ENCODE measurements at places on chromosomes 2 and 18.

GRCh38 chr2:180520921-180521581, 459.4 kb upstream of the UBE2E3 start:
- no peak for DNase-seq

DNA sequence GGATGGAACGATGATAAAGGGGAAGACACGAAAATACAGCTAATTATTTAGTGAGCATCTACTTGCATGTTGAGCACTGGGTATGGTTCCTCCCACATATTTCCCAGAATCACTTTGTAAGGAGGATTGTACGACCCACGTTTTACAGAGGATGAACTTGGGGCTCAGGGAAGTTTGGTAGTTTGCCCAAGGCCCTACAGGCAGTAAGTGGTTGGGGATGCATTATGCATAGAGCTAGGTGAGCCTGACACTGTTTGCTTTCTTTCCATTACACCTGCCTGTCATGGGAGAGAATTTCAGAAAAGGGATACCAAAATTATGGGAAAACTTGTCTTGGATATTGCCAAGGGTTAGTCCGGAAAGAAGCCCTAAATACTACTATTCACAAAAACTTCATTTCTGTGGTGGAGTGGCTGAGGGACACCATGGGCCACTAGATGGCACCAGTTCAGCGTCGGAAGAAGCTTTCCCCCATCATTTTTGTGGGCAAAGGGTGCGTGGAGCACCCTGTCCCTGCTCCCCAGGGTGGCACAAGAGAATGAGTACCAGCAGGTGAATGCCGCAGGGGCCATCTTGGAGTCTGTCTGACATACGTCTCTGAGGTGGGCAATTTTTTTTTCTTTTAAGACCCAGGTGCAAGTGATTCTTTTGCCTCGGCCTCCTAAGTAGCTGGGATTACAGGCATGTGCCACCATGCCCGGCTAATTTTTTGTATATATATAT, 23.5 kb upstream of the C18orf32 start:
- no peak for DNase-seq

GRCh38 chr2:170307052-170307451, 129.1 kb downstream of the MYO3B start:
- no peak for DNase-seq

GRCh38 chr2:85767803-85768665, 14.2 kb downstream of the ATOH8 start:
- DNase-seq = no peak

GRCh38 chr2:39625193-39625926, 40.4 kb upstream of the TMEM178A start:
- DNase-seq = no peak

DNA sequence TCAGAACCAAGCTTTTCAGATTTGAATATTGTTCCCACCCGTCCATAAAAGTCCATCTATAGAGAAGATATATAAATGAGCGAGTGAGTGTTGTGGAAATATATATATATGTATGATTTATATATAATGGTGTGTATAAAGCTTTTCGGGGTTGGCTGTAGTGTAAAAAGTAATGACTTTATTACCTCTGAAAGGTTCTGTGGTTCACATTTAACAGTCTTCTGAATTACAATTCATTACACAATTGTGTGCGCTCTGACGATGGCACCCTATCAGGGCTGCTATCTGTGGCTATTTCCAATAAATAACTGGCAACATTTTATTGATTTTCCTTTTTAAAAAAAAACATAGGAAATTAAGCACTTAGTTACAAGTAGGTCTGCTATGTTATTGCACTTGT, 2.7 kb upstream of the BCL11A start:
- no peak for DNase-seq

DNA sequence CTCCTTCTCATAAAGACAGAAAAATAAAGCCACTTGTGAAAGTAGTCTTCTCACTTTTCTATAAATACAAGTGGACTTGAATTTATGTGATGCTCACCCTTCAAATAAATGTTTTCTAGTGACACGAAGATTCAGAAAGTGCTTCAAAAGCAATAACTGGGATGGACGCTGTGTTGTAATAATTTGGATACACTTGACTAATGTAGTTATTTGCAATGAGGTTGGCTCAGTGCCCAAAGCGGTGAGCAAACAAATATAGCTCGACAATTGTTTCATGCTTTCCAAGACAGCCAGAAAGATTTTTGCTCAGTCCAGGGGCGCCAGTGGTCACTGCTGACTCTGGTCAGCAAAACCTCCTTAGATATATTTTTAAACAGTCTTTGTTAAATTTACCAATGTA, 278.6 kb upstream of the KLHL14 start:
- no peak for DNase-seq

DNA sequence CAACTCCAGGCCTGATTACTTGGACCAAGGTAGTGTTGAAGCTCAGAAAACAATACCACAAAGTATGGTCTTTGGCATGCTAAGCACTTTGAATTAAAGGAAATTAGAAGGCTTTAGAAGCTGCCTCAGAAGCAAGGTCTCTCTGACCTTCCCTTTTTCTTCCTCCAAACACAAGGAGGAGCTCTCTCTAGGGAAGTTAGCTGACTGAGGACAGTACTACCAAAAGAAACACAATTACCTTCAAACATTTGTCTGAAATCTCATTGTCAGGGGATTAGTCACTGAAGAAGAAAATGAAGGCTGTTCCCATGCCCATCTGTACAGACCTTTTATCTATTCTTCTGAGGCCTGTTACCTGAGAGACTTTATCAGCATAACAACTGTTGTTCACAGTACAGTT, 279.3 kb downstream of the CDH20 start:
- no peak for DNase-seq

GRCh38 chr18:71598374-71598773, 945.8 kb downstream of the CBLN2 start:
- DNase-seq = no peak

GRCh38 chr2:62919041-62919440, 131.6 kb upstream of the OTX1 start:
- DNase-seq = no peak

- no peak for DNase-seq
Measured at GRCh38 chr2:96951125-96951654, 35.2 kb downstream of the FAM178B start.

DNA sequence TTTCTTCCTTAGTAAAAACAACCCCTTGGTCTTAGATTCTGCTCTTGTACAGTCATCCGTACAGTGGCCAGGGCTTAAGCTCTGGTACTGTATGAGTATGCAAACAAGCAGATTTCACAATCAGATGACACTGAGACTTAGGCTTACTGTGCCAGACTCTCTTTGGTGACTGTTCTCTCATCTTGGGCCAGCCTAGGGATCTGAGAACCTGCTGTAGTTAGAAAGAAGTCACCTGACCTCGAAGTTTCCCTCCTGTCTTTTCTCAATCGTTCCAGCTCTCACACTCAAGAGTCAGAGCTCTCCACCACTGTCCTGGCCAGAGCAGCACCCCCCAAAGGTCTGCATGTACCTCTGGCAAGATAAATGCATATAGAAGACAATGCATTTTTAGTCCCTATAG, 63.2 kb downstream of the ZEB2 start:
- DNase-seq = peak; percentile 45

GRCh38 chr2:8264981-8265380, 416.9 kb upstream of the ID2 start:
- no peak for DNase-seq

GRCh38 chr2:220678943-220679342, 893.2 kb downstream of the EPHA4 start:
- DNase-seq = no peak

GRCh38 chr2:69242651-69243051, 144.4 kb downstream of the GFPT1 start:
- peak; percentile 60 for DNase-seq

DNA sequence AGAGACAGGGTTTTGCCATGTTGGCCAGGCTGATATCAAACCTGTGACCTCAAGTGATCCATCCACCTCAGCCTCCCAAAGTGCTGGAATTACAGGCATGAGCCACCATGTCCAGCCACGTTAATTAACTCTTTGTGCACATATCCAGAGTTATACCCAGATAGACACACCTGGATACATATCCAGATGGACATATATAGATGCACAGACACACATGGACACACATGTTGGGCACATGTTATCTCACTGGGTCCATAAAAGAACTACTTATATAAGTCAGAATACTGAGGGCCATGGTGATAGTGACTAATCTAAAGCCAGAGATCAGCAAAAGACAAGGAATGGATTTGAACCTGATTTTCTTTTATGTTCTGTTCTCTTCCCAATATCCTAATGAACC, 158.6 kb downstream of the IRS1 start:
- no peak for DNase-seq

- DNase-seq = no peak
Measured at GRCh38 chr2:71608441-71608840, 155.1 kb downstream of the DYSF start.

GRCh38 chr18:54787121-54787520, 41.2 kb upstream of the RAB27B start:
- DNase-seq = no peak

DNA sequence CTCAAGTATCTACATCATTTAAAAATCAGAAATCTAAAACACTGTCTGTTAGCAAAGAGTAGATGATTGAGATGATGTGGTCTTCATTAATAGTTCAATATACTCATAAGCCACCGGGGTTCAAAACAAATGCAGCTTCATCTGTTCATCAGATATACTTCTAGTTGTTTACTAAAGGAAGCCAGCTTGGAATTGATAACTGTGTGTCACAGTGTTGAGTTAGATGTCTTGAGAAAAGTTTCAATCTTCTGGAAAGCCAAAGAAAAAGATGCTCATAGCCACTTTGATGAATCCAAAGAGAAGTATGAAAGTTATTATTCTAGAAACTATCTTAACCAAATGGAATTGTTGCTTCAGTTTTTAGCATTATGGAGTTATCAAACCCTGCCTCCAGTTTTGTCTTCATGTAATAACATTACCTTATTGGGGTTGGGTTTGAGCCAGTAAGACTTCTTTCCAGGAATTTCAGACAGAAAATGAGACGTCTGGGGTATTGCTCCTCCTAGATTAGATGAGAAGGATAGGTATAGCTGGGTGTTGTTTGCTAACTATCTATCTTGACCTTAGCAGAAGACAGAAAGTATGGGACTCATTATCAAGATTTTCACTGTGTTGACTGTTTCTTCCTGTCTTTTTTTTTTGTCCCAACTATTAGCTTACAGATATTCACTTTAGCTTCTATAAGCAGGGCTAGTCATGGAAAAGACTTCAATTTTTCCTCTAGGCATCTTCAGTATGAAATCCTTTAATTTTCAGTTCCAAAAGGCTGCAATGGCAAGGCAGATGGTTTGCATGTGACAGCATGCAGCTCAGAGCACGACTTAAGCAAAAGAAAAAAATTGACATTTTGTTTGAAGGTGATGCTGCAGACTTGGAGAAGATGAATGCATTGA, 66.5 kb downstream of the LNPK start:
- DNase-seq = no peak

DNA sequence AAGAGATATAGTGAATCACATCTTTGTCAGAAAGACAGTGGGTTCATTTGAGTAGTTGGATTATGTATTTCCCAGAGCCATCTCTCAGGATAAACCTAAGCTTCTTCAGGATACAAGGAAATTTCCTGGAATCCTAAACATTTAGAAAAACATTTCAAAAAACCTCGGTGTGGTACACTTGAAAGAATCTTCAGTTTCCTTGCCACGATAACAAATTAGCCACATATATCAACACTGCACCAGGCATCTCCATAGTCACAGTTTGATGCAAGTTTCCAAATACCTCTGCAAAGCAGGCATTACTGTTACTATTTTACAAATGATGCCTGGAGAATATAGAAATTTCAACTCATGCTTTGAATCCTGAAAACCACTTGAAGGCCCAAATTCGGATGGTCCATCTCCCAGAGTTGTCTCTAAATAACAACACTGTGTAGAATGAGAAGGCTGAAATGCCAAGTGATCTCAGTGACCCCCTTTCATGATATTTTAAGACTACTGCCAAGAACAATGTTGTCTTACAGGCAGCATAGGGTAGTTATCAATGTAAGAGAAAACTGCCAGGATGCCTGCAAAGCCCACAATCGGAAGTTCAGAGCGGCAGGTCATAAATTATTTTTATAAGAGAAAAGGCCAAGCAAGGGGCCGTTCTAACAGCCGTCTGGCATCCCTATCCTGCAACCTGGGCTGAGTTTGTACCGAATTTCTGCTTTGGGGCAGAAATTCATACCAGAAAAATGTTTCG, 307.9 kb downstream of the TXNL1 start:
- no peak for DNase-seq

DNA sequence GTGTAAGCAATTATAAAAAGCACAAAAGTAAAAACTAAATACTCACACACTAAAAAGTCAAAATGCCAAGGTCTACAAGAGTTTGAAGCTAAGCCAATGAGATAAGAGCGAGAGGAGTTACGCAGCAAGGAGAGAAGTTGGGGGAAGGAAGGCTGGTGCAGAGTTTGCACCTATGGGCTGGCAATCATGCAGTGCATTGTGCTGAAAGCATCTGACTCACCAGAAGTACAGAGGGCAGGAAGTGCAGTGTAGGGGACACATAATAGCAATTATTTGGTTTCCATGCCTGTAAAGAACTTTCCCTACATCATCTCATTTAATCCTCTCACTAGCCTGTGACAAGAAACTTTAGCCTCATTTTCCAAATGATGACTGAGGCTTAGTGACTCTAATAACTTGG, 142.7 kb upstream of the KYNU start:
- DNase-seq = no peak

- DNase-seq = no peak
Measured at GRCh38 chr2:215487002-215487372, 51.1 kb upstream of the FN1 start.

GRCh38 chr18:8844721-8845148, 139.4 kb downstream of the MTCL1 start:
- DNase-seq = no peak

GRCh38 chr2:57402755-57403154, 643.9 kb upstream of the VRK2 start:
- DNase-seq = no peak

- DNase-seq = no peak
Measured at GRCh38 chr2:6747433-6747832, 118.3 kb downstream of the CMPK2 start.

- DNase-seq = no peak
Measured at GRCh38 chr2:85819811-85820510, 66.2 kb downstream of the ATOH8 start.

GRCh38 chr2:200471928-200472645, 37.8 kb downstream of the KCTD18 start:
- DNase-seq = no peak

GRCh38 chr2:181309586-181309985, 147.6 kb upstream of the ITGA4 start:
- no peak for DNase-seq

Measured in brain pericyte (primary cell).